ENCODE measurements at places on chromosomes 11 and 22.

GRCh38 chr11:77658213-77659013, 20.8 kb upstream of the CLNS1A start:
- DNase-seq: no peak

DNA sequence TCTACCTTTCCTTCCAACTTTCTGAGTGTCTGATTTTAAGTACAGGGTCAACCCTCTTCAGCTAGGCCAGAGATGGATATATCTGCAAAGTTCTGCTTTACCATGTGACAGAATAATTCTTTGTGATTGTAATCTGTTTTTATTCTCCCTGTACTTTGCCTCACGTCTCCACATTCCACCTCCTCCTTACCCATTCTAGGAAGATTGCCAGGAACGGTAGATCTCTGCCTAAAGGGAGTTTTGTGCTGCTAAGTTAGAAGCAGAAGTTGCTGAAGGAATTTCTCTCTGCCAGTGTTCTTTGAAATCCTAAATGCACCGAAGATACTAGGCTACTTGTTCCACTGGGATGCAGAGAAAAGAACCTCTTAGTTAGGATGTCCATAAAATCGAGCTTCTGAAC, 20.7 kb upstream of the FAM181B start:
- no peak for DNase-seq

DNA sequence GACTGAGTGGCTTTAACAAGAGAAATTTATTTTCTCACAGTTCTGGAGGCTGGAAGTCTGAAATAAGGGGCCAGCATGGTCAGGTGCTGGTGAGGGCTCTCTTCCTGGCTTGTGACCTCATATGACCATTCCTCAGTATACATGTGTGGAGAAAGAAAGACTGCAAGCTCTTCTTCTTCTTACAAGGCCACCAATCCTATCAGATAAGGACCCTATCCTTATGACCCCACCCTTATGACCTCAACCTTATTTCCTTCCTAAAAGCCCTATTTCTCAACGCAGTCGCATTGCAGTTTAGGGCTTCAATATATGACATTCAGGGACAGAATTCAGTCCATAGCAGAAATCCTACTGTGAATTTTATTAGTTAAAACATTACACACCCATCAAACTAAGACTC, 124.4 kb upstream of the RAG2 start:
- no peak for DNase-seq

DNA sequence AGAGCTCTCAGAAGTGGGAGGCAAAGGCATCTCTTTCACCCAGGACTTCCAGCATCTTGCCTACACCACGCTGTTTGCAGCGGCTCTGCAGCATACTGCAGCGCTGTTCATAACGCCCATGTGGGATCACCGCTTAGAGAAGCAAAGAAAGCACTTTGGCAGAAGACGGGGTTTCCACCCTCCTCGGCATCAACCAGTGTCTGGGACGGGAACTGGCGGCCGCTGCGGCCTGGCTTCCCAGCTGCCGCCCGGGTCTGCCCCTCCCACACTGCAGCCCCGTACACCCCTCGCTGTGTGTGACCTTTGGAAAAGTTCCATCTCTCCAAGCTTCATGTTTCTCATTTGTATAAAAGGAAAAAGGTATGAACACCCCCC, 545 bp upstream of the TIRAP start:
- peak; percentile 16 for DNase-seq

- no peak for DNase-seq
Measured at GRCh38 chr11:67041602-67042001, 15.0 kb upstream of the RHOD start.

DNA sequence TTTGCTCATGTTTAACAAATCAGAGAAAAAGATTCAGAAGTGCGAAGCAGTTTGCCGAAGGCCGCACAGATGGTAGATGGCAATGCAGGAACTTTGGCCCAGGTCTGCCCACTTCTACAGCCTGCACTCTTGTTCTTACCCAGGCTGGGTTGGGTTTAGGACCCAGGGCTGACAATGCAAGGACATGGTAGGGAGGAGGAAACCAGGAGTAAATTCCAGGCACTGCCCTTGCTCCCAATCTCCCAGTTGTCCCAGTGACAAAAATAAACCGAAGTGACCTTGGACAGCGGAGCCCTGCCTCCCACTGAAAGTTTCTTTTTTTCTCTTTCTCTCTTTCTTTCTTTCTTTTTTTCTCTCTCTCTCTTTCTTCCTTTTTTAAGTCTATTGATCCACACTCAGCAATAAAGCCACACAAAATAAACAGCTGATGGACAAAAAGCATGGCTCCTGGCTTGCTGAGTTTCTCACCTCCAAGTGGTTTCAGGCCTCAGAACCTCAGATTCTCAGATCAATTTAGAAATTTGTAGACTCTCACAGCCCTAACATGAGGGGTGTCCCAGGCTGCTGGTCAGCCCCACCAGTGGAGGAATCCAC, 33.5 kb upstream of the FCHSD2 start:
- no peak for DNase-seq

DNA sequence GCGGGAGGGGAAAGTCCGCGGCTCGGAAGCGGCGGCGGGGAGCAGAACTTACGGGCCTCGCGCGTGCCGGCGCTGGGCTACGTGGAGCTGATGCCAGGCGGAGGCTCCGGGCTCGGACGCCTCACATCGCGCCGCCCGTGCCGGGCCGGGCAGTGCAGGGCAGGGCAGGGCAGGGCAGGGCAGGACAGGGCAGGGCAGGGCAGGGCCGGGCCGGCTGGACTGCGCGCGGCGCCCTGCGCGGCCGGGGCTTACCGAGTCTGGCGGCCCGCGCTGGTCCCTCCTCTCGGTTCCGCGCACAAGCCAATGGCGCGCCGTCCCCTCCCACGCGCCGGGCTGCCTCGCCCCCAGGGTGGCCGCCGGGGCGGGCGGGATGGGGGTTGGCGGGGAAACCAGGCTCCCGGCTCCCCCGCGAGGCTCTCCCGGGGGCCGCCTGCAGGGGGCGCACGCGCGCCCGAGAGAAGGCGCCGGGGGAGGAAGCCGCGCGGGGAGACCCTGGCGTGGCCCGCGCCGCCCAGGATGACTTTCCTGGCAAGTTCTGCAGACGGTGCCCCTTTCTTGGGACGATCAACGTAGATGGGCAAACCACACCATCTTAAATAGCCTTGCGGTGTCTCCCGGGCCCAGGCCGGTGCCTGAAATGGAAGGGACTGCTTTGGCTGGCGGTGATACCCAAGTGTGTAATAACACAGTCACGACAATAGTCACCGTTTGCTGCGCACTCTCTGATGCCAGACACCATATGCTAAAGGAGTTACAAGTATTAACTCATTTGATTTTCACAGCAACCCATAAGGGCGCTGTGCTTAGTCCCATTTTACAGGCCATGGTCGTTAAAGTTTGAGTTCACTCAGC, at the start of gene TP53I11:
TP53I11 (minus strand) TSS at position 259 of the 852 bp plus-strand sequence. CDS start 12,548 bp downstream, outside the sequence.
- peak; percentile 46 for DNase-seq

- DNase-seq: no peak
Measured at GRCh38 chr22:32208681-32209080, 3.8 kb upstream of the RFPL2 start.

DNA sequence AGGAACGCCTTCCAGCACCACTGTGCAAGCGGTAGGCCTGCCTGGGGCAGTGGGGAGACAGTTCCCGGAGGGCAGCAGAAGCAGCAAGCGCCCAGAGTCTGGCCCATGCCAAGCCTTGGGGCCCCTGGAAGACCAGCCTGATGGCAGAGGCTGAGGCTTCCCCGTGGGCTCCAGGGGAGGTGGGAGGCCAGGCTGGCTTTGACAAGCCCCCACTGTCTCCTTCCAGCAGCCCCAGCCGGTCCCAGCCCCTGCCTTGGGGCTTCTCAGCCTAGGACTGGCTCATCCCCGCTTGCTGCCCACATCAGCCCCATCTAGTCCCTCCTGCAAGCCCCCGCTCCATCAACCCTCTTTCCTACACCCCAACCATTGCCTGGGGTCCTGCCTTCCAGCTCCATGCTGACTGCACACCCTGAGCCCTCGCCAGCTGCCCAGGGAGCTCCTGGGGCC, 46.7 kb downstream of the IGF2 start:
- DNase-seq: no peak

DNA sequence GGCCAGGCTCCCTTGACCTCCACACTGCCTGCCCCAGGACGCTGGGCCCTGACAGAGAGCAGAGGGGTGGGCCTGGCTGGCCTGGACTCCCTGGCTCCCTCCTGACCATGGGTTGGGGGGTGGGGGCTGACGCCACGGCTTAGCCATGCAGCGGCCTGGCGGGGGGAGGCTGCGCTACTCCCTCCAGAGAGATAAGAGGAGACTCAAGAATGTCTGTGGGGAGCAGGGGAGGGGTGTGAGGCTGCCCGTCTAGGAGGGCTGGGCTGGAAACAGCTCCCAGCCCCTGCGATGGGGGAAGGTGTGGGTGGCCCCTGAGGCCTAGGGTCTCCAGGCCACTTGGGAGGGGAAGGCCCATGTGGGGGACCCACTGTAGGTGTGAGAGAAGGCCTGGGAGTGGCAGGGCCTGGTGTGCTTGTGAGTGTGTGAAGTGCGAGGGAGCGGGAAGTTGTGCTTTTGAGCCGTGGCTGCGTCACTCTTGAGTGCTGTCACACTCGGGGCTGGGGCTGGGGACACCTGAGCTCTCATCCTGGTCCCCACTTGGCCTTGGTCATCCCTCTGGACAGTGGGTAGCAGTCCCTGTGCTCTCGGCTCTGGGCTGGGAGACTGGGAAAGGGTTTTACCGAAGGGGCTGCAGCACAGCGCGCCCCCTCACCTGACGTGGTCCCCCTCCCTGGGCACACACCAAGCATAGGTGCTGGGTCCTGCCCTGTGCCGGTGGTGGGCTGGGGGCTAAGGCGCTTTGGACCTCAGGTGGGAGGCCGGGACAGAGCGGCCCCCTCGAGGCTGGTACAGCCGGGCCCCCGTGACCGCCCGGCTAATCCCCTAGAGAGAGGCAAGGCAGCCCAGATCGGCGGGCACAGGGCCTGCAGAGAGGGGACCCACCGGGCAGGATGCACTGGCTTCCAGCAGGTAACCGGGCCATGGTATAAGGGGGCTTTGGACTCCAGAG, 2.4 kb downstream of the MYRF start:
- no peak for DNase-seq

DNA sequence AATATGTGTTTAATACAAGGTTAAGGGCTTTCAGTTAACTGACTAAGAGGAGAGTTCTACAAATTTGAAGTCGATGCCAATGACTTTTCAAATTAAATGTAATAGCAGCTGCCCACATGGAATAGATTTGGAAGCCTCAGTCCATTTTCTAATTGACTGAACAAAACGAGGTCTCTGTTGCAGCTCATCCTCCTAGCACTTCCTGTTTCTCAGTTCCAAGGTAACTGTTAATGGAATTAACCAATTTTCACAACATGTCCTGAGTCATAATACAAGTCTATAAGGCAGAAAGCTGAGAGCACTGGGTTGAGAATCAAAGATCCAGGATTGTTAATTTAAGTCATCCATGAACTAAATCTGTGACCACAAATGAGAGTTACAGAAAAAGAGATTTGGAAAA, 177.2 kb downstream of the OPCML start:
- DNase-seq: no peak

GRCh38 chr22:40433416-40434090, 63.2 kb downstream of the SGSM3 start:
- no peak for DNase-seq

DNA sequence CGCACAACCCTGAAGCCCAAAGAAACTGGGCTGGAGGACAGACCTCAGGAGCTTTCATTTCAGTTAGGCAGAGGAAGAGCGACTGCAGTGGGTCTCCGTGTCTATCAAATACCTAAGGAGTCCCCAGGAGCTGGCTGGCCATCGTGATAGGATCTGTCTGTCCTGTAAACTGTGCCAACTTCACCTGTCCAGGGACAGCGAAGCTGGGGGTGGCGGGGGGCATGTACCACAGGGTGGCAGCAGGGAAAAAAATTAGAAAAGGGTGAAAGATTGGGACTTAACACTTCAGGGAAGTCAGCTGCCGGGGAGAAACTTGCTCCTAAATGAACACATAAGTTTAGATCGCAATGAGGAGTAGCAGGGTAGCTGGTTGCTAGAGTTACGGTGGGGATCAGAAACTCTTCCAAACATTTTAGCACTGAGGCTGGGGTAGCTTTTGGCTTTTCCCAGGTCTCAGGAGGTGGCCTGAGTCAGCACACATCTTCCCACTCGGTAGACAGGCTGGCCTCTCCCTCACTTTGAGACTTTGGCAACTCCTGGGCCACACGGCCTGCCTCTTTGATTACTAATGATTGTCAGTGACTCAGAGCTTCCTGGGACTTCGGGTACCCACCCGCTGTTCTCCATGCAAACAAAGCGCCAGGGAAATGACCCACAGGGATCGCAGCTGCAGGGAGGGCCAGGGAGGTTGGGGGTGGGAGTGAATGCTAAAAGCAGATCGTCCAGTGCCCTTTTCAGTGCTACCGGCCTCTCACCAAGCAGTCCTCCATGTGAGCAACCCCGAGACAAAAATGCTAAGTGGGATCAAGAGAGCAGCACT, 2.9 kb upstream of the MTFP1 start:
- peak; percentile 39 for DNase-seq

DNA sequence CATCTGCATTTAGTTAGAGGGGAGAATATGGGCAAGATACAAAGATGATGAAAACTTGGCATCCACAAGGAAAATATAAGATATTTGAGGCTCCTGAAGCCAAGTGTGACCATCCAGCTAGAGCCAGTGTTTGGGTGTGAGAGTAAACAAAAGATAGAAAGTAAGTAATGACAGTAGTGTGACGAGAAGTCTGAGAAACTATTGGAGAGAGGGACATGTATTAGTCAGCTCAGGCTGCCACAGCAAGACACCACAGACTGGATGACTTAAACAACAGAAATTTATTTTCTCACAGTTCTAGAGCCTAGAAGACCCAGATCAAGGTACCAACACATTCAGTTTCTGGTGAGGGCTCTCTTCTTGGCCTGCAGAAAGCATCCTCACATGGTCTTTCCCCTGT, 6.4 kb upstream of the CCKBR start:
- DNase-seq: no peak

- no peak for DNase-seq
Measured at GRCh38 chr22:44968736-44969135, 41.1 kb downstream of the PHF21B start.

DNA sequence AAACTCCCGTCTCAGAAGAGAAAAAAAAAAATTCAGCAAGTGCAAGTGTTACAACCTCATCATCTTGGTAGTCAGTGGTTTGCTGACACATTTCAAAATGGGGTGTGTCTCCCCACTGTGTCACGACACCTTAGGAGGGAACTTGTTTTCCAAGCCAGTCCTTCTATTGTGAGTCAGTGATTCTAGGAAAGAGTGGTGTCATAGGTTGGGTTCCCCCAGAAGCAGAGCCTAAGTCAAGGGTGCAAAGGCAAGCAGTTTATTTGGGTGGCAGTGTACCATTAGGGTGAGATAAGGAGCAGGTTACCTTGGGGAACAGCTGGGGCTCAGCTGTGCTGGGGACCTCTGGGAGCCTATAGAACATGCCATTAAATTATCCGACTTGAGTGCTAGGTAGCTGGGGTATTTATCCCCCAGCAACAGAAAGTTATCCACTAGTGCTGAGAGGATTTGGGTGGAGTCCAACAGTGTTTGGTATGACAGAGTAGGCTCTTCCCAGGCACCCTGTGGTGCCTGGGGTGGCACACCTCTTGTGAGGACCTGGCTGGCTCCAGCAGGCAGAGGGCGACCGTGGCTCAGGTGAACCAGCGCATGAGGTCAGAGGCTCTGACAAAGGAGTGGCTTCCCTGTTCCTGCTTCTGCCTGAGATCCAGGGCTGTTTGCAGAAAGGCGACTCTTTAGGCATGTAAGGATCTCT, 41.7 kb downstream of the KIAA1671 start:
- DNase-seq: peak; percentile 87
